CD4-positive, alpha-beta T cell (primary cell): ENCODE measurements at places on chromosomes 1 and 21. TPM values are rescaled to one million over a fixed set of nuclear protein-coding genes. Genes with fewer than 3 reads are reported as not detected.

The IVL gene
- not detected for total RNA-seq

- peaks cover 5% of the 10 kb centered on the region for H3K36me3 ChIP-seq
- H3K27me3 ChIP-seq, result peaks cover 2% of the 10 kb centered on the region
- H3K27ac ChIP-seq, result no peak overlapping the region
- H3K4me3 ChIP-seq, result no peak overlapping the region
- H3K4me1 ChIP-seq, result no peaks in the 10 kb centered on the region
Measured at GRCh38 chr1:201527879-201528278, 11.0 kb upstream of the NAV1 start.

The CITED4 gene
- 51.6 TPM for total RNA-seq

The CFAP126 gene
- total RNA-seq, result not detected

DNA sequence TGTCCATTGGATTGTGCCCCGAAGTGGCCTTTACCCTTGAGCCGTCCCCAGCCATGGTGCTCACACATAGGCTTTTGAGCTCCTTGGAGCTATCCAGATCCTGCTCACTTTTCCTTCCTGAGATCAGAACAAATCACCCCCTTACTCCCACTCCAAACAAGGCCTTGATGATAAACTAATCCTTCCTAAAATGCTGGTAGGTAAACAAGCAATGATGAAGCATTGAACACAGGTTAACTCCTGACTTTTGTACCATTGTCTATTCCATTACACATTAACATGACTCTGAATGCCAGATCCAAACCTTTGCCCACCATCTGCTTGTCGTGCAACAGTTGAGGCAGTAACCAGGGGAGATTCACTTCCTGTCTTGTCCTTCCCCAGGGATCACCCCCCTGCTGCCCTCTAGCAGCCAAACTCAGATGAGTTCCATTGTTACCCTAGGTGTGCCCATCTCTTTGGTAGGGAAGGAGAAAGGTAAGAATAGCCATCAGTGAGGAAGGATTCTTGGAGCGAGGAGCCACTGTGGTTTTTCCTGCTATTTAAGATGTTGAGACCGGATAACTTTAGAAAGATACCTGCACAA is 79.5 kb upstream of the DNAJC6 start:
- H3K4me3 ChIP-seq, result no peak overlapping the region
- no peak overlapping the region for H3K27ac ChIP-seq
- H3K4me1 ChIP-seq, result no peaks in the 10 kb centered on the region

- no peak overlapping the region for H3K27ac ChIP-seq
- no peaks in the 10 kb centered on the region for H3K4me1 ChIP-seq
Measured at GRCh38 chr21:15895142-15896106, 165.6 kb downstream of the USP25 start.

DNA sequence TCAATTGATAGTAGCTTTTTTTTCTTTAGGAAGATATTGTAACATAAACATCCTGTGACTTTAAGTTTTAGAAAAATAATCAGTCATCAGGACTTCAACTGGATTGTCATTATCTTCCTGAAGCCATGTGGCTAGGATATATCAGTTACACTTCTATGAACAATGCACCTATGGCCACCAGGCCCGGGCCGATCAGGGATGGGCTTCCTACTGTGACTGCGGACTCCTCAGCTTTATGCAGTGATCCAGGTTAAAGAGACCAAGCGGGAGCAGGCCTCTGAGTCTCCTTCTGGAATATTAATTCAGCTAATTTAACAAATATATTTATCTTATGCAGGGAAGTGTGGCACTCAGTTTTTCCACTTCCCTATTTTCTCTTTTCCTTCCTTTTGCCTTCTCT is 200.6 kb downstream of the ADGRL2 start:
- H3K27ac ChIP-seq, result no peak overlapping the region
- H3K4me1 ChIP-seq, result no peaks in the 10 kb centered on the region
- no peak overlapping the region for H3K4me3 ChIP-seq
- H3K27me3 ChIP-seq, result no peaks in the 10 kb centered on the region

The ANGPTL3 gene
- not detected for total RNA-seq
